T-cell (primary cell): ENCODE measurements at places on chromosomes 12 and 14. TPM values are rescaled to one million over a fixed set of nuclear protein-coding genes. Genes with fewer than 3 reads are reported as not detected.

- H3K27ac ChIP-seq: no peak overlapping the region
- H3K27me3 ChIP-seq: no peaks in the 10 kb centered on the region
- H3K4me3 ChIP-seq: no peak overlapping the region
- H3K36me3 ChIP-seq: no peaks in the 10 kb centered on the region
- H3K4me1 ChIP-seq: peaks cover 25% of the 10 kb centered on the region
- no peak for DNase-seq
Observed at GRCh38 chr12:12804432-12804886, 8.7 kb upstream of the DDX47 start.

GRCh38 chr14:54796961-54797360 is 105.7 kb downstream of the GCH1 start:
- no peak for DNase-seq
- H3K4me1 ChIP-seq: no peaks in the 10 kb centered on the region

- H3K4me1 ChIP-seq: peaks cover 38% of the 10 kb centered on the region
- H3K27ac ChIP-seq: peak overlapping the region; percentile 90
- no peaks in the 10 kb centered on the region for H3K27me3 ChIP-seq
- peak overlapping the region; percentile 89 for H3K4me3 ChIP-seq
- H3K36me3 ChIP-seq: no peaks in the 10 kb centered on the region
Observed at GRCh38 chr12:56725723-56726102, 614 bp upstream of the NACA start.

- H3K4me3 ChIP-seq: no peak overlapping the region
- H3K36me3 ChIP-seq: no peaks in the 10 kb centered on the region
- DNase-seq: no peak
- H3K27me3 ChIP-seq: no peaks in the 10 kb centered on the region
Observed at GRCh38 chr14:101250948-101251811, 310.1 kb upstream of the DIO3 start.

DNA sequence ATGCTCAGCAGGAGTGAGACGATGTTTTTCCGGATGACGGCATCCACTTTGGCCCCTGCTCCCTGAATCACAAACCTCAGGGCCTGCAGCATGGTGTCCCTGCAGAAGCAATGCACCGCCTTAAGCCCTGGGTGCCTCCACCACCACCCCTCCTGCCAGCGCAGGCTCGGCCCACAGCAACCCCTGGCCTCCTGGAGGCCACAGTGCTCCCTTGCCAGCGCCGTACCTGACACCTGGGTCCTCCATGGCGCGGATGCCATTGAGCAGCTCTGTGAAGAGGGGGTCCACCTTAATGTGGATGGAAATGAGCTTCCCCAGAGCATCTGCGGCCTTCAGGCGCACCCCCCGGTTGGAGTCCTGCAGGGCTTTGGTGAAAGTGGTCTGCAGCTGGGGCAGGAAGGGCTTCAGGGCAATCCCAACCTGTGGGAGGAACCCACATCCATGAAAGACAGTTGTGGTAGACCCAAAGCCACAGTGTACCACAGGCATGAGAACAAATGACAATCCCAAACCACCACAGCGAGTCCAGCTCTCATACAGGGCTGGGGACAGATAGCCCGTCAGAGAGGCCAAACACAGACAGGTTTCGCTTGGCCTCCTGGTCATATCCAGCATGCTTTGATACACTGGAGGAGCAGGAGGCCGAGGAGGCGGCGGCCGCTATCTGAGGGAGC is 17.9 kb upstream of the RAB35 start:
- H3K27me3 ChIP-seq: no peaks in the 10 kb centered on the region
- no peaks in the 10 kb centered on the region for H3K4me1 ChIP-seq
- no peak overlapping the region for H3K27ac ChIP-seq
- H3K4me3 ChIP-seq: no peak overlapping the region
- DNase-seq: no peak

Gene DERA
- 11.4 TPM for total RNA-seq

Gene ANO2
- total RNA-seq: not detected

DNA sequence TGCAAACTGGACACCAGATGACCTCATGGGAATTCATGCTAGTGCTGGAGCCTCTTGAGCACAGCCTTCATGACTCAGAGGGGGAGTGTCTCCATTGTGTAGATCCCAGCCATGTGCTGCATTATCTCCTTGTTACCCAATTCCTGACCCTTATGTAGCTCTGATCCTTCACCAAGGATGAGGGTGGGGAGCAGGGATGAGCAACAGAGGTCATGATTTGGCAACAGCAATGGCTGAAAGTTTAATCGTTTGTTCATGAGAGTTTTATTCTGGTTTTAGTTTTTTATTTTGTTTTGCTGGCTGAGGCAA is 9.5 kb upstream of the BDKRB1 start:
- H3K27me3 ChIP-seq: no peaks in the 10 kb centered on the region
- no peaks in the 10 kb centered on the region for H3K36me3 ChIP-seq
- H3K4me1 ChIP-seq: no peaks in the 10 kb centered on the region
- no peak overlapping the region for H3K4me3 ChIP-seq
- DNase-seq: no peak
- no peak overlapping the region for H3K27ac ChIP-seq

DNA sequence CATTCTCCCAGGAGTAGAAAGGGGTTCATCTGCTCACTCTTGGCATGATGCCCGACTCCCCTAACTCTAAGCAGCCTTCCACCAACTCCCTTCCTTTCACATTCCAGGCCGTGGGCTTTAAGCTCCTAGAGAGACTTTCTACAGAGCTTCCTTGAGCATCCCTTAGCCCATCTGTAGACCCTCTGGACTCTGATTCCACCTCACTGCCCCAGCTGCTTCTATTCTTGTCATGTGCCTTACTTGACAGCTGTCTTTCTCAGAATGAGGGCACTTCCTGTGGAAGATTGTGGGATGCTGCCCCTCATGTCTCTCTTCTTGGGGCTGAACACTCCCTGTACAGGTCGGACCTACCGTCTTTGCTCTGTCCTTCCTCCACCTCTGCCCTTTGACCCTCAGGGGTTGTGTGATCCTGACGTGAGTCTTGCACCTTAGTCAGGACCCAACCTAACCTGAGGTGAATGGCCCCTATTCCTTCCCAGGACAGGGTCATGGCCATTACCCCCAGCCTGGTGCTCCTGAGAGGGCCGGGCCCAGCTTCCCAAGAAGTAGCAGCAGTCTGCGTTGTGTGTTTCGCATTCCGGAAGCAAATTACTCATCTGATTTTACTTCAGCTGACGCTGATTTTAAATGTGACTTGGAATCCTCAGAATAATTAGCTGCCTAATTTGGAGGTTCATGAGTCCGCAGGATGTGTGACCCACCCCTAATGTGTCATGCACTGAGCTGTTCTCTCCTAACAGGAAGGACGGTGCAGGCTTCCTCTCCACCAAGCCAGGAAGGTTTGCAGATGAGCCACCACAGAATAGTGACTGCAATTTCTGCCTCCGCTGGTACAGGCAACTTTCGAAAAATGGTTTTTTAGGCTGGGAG is 2.7 kb upstream of the GALNT6 start:
- H3K27me3 ChIP-seq: no peaks in the 10 kb centered on the region
- peak; percentile 36 for DNase-seq
- no peak overlapping the region for H3K4me3 ChIP-seq
- H3K36me3 ChIP-seq: no peaks in the 10 kb centered on the region
- peaks cover 43% of the 10 kb centered on the region for H3K4me1 ChIP-seq

Gene TSPAN19
- total RNA-seq: not detected

DNA sequence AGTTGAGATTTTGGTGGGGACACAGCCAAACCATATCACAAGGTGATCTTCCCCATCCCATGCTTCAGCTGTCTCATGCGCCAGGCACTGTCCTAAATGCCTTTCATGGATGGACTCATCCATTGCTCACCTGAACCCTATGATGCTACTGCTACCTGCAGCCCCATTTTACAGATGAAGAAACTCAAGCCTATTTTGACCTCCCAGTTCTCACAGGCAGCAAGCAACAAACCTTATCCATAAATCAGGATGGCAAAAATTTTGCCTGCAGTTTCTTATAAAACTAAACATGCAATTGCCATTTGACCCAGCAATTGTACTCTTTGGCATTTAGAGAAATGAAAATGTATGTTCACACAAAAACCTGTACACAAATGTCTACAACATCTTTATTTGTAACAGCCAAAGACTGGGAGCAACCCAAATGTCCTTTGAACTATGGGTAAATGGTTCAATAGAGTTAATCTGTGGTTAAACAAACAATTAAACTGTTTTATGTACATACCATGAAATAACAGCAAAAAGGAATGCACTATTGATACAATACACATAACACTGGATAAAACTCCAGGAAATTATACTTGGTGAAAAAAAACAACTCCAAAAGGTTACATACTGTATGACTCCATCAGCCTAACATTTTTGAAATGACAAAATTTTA is 2.6 kb downstream of the NT5DC3 start:
- H3K36me3 ChIP-seq: no peaks in the 10 kb centered on the region
- DNase-seq: no peak
- H3K4me3 ChIP-seq: no peak overlapping the region

DNA sequence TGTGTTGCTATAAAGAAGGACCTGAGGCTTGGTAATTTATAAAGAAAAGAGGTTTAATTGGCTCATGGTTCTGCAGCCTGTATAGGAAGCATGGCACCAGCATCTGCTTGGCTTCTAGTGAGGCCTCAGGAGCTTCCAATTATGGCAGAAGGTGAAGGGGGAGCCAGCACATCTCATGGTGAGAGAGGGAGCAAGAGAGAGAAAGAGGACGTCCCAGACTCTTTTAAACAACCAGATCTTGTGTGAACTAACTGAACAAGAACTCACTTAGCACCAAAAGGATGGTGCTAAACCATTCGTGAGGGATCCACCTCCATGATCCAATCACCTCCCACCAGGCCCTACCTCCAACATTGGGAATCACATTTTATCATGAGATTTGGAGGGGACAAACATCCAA is 6.1 kb upstream of the SNAPC1 start:
- no peak overlapping the region for H3K4me3 ChIP-seq
- H3K27me3 ChIP-seq: no peaks in the 10 kb centered on the region
- H3K36me3 ChIP-seq: no peaks in the 10 kb centered on the region
- DNase-seq: no peak
- H3K27ac ChIP-seq: no peak overlapping the region

Gene ANKRD33
- total RNA-seq: not detected

- no peak overlapping the region for H3K4me3 ChIP-seq
- H3K36me3 ChIP-seq: no peaks in the 10 kb centered on the region
- no peaks in the 10 kb centered on the region for H3K27me3 ChIP-seq
- DNase-seq: no peak
Observed at GRCh38 chr12:128662101-128662500, 161.7 kb downstream of the SLC15A4 start.

DNA sequence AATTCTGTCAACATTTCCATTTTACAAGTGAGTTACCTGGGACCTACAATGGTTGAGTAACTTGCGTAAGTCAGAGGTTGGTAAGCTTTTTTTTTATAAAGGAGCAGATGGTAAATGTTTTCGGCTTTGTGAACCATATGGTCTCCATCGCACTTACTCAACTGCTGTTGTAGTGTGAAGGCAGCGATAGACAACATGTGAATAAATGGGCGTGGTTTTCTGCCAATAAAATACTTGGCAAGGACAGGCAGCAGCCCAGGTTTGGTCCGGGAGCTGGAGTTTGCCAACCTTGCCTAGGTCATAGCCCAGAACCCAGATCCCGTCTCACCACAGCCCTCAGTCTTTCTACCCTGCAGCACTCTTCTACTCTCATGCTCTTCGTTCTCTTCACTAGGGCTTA is 6.3 kb downstream of the DDX55 start:
- peaks cover 14% of the 10 kb centered on the region for H3K36me3 ChIP-seq
- no peak overlapping the region for H3K27ac ChIP-seq
- no peaks in the 10 kb centered on the region for H3K27me3 ChIP-seq
- H3K4me1 ChIP-seq: peaks cover 9% of the 10 kb centered on the region
- no peak for DNase-seq
- H3K4me3 ChIP-seq: no peak overlapping the region

GRCh38 chr14:76916040-76916715 is 90.0 kb downstream of the LRRC74A start:
- H3K27ac ChIP-seq: no peak overlapping the region
- no peak overlapping the region for H3K4me3 ChIP-seq
- peaks cover 11% of the 10 kb centered on the region for H3K4me1 ChIP-seq
- no peaks in the 10 kb centered on the region for H3K36me3 ChIP-seq

- H3K4me3 ChIP-seq: peak overlapping the region; percentile 5
- H3K27ac ChIP-seq: peak overlapping the region; percentile 52
- no peaks in the 10 kb centered on the region for H3K36me3 ChIP-seq
Observed at GRCh38 chr12:106753526-106753925, 21.0 kb upstream of the RIC8B start.

- no peak overlapping the region for H3K27ac ChIP-seq
- no peak for DNase-seq
- H3K27me3 ChIP-seq: no peaks in the 10 kb centered on the region
- peaks cover 6% of the 10 kb centered on the region for H3K4me1 ChIP-seq
Observed at GRCh38 chr14:92641306-92641705, 107.1 kb downstream of the LGMN start.

DNA sequence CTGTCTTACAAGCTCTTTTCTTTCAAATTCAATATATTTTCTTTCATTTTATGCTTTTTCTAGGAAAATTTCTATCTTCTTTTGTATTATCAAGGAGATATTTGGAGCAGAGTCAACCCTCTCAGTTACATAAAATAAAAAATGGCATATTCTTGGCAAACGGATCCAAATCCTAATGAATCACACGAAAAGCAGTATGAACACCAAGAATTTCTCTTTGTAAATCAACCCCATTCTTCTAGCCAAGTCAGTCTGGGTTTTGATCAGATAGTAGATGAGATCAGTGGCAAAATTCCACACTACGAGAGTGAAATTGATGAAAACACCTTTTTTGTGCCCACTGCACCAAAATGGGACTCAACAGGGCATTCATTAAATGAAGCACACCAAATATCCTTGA is 20.6 kb downstream of the PIK3C2G start:
- no peaks in the 10 kb centered on the region for H3K27me3 ChIP-seq
- H3K4me3 ChIP-seq: no peak overlapping the region
- no peaks in the 10 kb centered on the region for H3K4me1 ChIP-seq
- no peak for DNase-seq

- no peaks in the 10 kb centered on the region for H3K4me1 ChIP-seq
- H3K4me3 ChIP-seq: no peak overlapping the region
- H3K27ac ChIP-seq: no peak overlapping the region
- no peak for DNase-seq
- no peaks in the 10 kb centered on the region for H3K36me3 ChIP-seq
Observed at GRCh38 chr12:52231305-52232202, 1.5 kb upstream of the KRT7 start.

Gene VPS33A
- 29.5 TPM for total RNA-seq

- no peaks in the 10 kb centered on the region for H3K4me1 ChIP-seq
- DNase-seq: no peak
- H3K36me3 ChIP-seq: no peaks in the 10 kb centered on the region
- H3K27ac ChIP-seq: no peak overlapping the region
Observed at GRCh38 chr14:35375558-35376025, 29.0 kb downstream of the NFKBIA start.

Gene ABCB9
- total RNA-seq: 6.1 TPM

Gene LHX5
- not detected for total RNA-seq

Gene GLIPR1L2
- 0.51 TPM for total RNA-seq

Gene ETV6
- 36.3 TPM for total RNA-seq

Gene LMO3
- 0.61 TPM for total RNA-seq
